Stimulated activated CD4-positive, alpha-beta T cell treated with anti-CD3 and anti-CD28 coated beads, TNF-alpha, amount 100 ng/mL, for 1 hour (primary cell): ENCODE measurements at places on chromosomes 13 and 19.

- DNase-seq, result no peak
These were observed 375.5 kb upstream of the SLITRK5 start for GRCh38 chr13:87295636-87296035.

DNA sequence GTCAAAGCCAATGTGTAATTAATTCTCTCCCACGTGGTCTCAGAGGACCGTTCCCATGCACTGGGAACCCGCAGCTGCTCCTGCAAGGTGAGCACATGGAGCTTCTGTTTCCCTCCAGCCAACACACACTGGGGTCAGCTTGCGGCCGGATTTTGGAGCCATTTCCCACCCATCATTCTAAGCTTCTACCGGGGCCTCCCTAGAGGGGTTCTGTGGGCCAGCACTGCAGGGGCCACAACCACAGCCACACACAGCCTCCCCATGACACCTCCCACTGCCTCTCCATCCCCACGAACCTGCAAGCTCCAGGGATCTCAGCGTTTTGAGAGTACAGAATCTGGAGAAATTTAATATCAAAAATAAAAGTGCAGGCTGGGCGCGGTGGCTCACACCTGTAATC is 120.7 kb upstream of the SOX1 start:
- DNase-seq, result no peak

GRCh38 chr13:113655346-113656002 is 2.5 kb downstream of the ATP4B start:
- DNase-seq, result no peak

GRCh38 chr19:1734321-1734966 is 18.9 kb upstream of the ONECUT3 start:
- no peak for DNase-seq

DNA sequence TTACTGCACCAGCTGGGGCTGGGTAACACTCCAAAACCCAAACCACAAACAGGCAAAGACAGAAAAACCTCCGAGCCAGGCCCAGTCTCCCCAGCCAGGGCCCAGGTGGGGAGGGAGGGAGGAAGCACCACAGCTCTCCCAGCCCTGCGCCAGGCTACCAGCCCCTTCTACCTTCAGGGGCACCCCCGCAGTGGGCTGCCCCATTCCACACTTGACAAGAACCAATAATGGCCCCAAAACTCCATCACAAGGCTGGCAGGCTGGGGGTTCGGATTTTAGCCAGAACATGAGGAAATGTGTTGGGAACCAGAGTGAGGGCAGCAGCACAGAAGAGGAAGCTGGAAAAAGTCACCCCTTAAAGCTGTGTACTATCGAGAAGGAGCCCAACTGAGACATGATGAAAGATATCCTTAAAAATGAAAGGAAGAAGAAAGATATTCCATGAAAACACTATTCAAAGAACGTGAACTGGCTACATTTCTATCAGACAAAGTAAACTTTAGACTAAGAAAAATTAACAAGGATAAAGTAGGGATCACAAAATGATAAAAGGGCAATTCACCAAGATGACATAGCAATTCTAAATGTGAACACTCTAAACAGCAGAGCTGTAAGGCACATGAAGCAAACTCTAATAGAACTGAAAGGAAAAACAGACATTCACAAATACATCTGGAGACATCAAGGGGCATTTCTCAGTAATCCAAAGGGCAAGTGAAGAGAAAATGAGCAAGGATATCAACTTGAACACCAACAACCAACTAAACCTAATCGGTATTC is 12.9 kb downstream of the TUBGCP3 start:
- DNase-seq, result no peak

DNA sequence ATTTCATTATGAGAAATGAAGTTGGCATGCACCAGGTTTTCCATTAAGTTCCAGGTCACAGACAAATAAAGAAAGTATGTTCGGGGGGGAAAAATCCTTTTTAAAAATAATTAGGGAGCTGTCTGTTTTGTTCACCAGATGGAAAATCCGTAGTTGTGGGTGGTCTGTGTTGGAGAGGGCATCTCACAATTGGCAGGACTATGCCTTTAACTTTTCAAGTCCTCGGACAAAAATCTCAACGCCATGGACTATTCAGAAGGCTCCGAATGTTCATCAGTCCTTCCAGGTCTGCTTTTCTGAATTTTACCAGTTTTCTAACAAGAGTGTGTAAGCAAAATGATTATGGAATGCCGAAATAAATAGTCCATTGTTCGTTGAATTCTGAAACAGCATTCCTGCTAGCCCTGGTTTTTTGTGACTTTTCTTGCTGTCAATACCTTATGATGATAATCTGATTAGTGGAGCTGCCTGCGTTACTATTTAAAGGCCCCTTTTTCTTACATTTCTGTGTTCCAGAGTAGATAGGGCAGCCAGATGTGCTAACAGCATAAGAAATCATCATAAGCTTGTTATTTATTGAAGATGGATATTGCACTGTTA is 146.9 kb downstream of the TM9SF2 start:
- no peak for DNase-seq

DNA sequence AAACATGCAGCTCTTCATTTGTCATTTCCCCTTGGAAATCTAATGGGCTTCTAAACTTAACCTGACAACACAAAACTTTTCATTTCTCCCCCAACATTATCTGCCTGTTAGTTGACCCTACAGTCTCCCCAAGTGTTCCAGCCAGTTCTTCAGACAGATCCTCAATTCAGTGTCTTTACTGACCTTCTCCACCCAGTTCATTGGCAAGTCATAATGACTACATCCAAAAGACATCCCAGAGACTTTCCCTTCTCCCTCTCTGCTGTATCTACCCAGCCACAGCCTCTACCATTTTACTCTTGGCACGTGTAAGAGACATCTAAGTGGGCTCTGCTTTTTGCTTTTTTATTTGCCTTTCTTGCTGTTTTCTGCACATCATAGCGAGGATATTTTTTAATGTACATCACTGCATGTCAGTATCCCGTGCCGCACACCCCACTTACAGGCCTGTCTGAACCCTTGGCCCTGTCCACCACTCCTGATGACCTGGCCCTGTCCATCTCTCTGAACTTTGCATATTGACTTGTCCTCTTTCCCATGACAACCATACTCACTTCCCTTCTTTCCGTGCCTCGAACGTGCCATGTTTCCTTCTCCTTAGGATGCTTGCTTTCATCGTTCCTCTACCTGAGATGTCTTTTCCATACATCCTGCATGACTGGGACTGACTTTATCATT is 391.9 kb downstream of the IRS2 start:
- DNase-seq, result no peak

DNA sequence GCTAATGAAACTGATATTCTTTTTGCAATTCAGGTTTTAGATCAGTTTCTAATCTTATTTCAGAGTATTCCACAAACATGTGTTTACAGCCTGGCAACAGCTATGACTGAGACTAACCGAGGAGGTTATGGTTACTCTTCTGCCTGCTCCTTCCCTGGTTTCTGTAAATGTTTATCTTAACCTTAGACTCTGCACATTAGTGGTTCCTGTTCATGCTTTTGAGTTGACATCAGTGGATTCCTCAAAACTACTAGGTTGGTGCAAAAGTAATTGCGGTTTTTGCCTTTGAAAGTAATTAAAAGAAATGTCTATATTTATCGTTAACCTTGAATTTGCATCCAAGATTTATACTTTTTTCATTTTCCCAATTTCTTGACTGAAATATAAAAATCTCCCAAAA is 237.0 kb upstream of the TSHZ3 start:
- no peak for DNase-seq

DNA sequence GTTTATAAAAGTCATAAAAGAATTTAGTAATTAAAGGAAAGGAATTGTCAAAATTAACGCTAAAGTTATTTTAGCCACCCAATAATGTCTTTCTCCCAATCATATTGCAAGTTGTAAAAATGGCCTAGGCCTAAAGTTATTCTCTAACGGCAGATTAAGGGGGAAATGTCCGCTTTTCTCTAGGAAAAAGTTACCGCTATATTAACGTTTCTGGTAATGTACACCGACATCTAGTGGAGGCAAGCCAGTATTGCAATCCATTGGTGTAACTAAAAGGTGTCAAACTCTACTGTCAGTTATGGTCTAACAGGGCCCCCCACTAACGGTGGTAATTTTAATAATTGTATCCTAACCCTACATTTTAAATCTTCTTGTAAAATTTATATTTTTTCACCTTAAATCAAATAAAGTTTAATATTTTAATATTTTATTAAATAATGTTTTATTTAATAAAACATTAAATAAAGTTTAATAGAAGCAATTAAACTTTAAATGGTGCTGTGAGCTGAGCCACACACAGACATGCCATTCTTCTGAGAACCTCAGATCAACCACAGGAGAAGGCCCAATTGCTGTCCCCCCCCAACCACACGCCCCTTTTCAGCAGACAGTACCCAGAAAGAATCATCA is 35.9 kb upstream of the ZSCAN5A start:
- DNase-seq, result no peak

DNA sequence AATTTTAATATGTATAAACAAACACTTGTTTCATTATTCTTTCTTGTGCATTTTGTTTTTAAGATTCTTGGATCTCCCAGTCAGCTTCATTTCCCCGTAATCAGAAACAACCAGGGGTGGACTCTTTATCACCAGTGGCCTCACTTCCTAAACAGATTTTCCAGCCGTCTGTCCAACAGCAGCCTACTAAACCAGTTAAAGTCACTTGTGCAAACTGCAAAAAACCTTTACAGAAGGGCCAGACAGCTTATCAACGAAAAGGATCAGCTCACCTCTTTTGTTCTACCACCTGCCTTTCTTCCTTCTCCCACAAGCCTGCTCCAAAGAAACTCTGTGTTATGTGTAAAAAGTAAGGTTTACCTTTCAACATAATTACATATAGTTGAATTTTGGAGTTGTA is 44.3 kb downstream of the ZMYM2 start:
- DNase-seq, result no peak

DNA sequence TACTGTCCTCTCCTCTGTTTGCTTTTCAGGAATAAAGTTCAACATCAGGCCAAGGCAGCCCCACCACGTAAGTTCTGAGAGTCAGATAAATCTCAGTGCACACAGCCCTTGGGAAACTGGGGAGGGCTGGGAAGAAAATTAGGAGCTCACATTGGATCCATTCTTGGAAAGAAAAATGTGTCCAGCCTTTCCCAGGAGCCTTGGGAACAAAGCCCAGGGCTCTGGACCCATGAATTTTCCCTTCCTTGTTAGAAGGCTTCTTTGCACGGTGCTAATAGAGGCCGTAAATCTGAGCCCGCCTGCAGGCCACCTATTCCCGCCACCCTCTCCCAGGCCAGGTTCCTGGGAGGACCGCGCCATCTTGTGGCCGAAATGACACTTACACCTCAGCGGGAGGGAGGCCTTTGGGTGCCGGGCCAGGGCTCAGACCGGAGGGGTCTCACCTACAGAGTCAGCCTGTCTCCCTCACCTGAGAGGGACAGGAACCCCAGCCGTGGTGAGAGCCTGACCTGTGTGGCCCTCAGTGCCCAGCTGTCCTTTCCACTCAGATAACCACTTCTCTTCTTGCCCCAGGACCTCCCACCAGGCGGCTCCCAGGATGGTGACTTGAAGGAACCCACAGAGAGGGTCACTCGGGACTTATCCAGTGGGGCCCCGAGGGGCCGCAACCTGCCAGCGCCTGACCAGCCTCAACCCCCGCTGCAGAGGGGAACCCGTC is 25.1 kb upstream of the KCTD15 start:
- DNase-seq, result peak; percentile 19

DNA sequence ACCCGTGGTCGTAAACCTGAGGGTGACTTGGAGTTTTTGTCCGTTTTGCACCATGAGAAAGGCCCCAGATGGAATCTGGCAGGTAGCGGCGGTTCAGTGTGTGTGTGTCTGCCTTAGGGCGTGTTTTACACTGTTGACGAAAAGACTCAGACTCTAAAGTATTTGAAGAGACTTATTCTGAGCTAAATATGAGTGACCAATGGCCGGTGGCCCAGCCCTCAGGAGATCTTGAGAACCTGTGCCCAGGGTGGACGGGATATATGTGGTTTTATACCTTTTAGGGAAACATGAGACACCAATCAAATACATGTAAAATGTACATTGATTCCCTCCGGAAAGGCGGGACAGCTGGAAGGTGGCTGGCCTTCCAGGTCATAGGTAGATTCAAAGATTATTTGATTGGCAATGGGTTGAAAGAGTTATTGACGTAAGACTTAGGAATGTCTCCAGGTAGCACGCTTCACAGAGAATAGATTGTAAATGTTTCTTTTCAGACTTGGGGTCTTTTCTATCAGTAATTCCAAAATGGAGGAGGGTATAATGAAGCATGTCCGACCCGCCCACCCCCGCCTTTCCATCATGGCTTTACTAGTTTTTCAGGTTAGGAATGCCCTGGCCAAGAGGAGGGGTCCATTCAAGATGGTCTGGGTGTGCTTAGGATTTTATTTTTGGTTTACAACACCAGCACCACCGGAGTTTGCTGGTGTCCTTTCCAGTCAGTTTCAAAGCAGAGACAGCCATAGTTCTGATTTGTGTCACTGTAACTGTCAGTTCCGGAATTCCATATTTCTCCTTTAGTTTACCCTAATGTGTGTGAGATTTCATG is 1.0 kb upstream of the ZNF529 start:
- DNase-seq, result no peak

- DNase-seq, result no peak
These were observed 8.2 kb upstream of the LATS2 start for GRCh38 chr13:21069561-21070004.

- no peak for DNase-seq
These were observed 1.6 kb downstream of the KIR3DL1 start for GRCh38 chr19:54817670-54818536.

GRCh38 chr19:2788237-2788636 is 2.9 kb downstream of the THOP1 start:
- DNase-seq, result no peak

DNA sequence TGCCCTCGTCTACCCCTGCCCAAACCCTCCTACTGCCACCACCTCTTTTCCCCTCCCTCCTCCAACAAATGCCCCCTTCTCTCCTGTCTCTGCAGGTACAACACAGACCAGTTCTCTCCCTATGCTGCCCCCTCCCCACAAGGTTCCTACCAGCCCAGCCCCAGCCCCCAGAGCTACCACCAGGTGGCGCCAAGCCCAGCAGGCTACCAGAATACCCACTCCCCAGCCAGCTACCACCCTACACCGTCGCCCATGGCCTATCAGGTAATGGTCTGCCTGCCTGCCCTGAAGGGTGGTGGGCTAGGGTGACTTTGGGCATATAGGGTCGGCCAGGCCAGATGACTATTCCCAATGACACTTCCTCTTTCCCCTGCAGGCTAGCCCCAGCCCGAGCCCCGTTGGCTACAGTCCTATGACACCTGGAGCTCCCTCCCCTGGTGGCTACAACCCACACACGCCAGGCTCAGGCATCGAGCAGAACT is 6.5 kb upstream of the TIMM50 start:
- peak; percentile 29 for DNase-seq

GRCh38 chr13:50484472-50485113 is 358.9 kb downstream of the DLEU7 start:
- no peak for DNase-seq
